ENCODE measurements at places on chromosomes 1 and 21.

DNA sequence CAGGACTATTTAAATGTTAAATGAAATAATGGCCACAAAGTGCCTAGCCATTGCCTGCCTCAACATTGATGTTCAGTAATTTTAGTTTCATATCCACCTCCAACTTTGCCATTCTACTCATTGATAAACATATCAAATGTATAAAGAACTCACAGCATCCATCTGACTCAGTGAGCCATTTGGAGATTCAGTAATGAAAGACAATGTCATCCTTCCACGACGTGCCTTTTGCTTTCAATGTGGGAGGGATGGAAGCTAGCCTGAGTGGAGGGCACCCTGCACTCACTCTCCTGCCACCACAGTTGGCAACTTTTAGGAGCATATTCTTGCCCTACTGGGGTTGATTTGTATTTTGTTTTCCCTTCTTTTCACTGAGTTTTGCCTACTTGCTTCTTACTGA lies 151.5 kb downstream of the GLUL start:
- no peak for DNase-seq

DNA sequence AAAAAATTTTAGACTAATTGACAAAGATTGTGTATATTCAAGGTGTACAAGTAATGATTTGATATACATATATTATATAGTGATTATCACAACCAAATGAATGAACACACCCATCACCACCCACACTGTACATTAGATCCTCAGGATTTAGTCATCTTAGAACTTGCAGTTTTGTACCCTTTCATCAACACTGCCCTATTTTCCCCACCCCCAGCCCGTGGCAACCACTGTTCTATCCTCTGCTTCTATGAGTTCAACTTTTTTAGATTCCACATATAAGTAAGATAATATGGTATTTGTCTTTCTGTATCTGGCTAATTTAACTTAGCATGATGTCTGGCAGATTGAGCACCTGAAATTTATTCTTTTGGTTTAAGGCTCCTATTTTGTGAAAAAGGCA lies 173.6 kb downstream of the IER5 start:
- no peak for DNase-seq

DNA sequence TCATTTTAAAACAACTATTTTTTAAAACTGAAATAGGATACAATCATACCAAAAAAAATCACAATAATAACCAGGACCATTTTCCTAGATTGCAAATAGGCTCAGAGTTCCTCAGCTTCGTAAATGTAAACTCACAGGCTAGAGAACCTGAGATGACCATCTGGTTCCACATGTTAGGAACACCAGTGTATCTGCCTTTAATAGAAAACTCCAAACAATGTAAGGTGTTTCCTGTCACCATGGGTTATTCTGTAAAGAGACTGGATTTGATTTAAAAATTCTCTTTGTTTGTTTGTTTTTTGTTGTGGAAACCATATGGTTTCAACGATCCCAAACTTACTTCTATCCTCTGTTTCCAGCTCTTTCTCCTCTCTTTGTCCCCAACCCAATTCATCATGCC lies 197.5 kb downstream of the ZZZ3 start:
- DNase-seq = no peak

DNA sequence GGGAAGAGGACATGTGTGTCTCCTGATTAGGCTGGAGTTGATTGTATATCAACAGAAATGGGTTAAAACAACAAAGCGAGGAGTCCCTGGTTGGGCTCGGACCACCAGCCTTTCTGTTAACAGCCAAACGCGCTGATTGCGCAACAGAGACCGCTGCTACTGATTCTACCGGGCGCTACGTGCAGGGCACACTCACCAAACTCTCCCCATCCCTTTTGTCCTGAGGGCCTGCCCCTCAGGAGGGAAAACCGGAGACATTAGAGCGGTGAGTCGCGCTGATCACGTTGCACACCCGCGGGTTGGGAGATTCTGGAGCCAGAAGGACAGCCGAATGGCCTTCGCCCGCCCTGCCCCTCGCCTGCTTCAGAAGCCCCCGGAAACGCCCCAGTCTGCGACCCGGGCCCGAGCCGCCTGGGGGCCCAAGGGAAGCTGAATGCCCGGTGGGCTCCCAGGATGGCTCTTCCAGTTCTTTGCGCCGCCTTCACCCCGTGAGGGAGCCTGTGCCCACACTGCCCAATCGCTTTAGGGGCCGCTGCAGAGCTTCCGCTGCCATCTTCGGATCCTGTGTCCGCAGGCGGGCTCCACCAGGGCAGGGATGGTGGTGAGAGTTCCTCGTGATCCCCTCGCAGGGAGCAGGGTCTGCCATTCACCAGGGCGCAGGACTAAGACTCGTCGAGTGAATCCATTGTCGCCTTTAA lies 165.4 kb upstream of the NBPF11 start:
- DNase-seq = no peak

- DNase-seq = no peak
Measured at GRCh38 chr1:229452956-229453801, 19.3 kb upstream of the ACTA1 start.

- DNase-seq = no peak
Measured at GRCh38 chr21:45303751-45304475, 16.2 kb upstream of the POFUT2 start.

DNA sequence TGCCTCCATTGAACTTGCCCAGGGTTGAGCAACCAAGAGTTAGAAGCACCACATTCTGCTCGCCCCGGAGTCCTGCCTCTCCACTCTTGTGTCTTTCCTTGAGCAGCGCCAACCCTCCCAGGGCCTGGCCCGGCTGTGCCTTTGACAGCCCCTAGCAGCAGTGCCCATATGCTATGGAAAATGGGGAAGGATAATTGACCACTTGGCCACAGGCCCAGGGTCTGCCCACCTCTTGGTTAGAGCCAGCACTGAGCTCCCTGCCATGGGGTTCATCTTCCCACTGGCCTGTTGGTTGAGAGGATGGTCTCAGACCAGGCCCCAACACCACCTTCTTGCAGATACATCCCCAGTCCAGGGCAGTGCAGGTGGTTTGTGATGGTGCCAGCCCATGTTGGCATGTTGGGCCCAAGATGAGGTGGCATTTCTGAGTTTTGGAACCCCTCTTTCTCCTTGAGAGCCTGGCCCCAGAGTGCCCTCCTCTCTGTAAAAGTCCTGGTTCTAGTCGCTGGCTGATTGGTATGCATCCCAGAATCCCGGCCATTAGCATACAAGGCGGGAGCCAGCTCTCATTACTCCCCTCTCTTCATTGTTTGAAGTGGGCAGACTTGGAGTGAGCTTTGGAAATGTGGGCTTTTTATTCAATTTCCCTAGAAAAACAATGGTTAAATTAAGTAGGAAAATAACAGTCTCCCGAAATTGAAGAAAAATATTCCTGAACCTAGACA lies 7.6 kb downstream of the ARHGEF10L start:
- DNase-seq = peak; percentile 49

- DNase-seq = no peak
Measured at GRCh38 chr1:30140566-30140965, 582.8 kb downstream of the MATN1 start.

DNA sequence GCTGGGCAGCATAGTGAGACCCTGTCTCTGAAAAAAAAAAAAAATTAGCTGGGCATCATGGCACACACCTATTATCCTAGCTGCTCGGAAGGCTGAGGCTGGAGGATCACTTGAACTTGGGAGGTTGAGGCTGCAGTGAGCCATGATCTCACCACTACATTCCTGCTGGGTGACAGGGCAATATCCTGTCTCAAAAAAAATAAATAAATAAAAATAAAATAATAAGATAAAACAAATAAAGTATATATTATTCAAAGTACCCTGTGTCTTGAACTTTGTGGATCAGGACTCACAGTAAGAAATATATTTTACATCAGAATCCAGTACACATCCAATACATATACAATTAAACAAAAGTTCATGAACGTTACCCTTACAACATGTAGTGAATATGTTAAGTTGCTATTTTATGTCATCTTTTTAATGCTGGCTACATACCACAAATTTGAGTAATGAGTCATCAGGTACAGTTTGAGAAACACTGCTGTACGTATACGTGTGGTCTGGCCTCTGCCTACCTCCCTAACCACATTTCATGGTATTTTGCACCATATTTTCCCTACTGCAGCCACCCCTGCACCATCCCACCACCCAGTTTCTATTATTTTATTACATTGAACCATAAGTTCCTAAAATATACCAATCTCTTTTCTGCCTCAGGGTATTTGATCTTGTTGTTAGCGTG lies 4.4 kb downstream of the NME7 start:
- DNase-seq = no peak

DNA sequence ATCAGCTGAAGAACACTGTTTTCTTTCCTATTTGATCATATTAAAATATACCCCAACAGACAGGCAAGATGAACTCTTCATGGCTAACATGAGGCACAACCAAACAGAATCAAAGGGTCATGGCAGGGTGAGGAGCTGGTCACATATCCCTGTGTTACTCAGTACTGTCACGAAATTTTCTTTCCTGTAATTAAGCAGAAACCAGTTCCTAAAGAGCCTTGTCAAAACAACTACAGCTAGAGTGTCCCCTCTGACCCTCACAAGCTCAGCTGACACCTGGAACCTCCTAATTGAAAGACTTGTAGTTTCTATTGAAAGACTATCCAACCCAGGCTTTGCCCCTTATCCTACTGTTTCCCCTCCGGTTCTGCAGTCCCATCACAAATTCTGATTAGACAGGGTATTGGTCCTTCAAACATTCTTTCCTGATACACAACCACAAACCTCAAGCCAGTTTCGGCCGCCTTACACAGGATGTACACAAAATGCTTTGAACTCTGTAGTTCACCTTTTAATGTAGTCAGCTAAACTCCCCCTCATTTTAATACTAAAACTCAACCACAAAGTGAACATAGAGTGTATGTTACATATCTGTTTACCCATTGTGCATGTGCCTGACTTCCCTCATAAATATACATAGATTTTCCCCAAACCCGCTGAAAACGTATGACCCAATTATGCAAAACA lies 651.9 kb downstream of the MRPL39 start:
- no peak for DNase-seq

DNA sequence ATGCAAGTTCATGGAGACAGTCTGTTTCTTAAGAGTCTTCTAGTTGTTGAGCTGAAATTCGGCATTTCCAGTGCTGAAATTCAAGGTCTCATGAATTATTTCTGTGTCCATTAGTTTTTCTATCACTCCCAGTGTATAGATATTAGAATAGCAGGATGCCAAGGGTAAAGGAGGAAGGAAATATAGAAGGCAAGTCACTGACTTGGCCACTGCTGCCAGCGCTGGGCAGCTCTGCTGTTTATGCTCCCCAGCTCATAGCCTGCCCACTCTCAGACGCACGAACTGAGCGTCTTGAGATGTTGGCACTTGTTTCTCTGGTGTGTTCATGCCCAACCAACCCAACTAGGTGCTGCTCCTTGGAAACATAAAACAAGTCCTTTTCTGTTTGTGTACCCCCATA lies 110.1 kb downstream of the SLC45A1 start:
- no peak for DNase-seq

GRCh38 chr1:11730429-11730891 lies 5.5 kb upstream of the AGTRAP start:
- peak; percentile 34 for DNase-seq

- no peak for DNase-seq
Measured at GRCh38 chr1:13759072-13759471, 59.1 kb downstream of the PRDM2 start.

- no peak for DNase-seq
Measured at GRCh38 chr1:19179597-19180264, 30.3 kb downstream of the UBR4 start.

GRCh38 chr1:69743146-69743545 lies 175.4 kb downstream of the LRRC7 start:
- no peak for DNase-seq

DNA sequence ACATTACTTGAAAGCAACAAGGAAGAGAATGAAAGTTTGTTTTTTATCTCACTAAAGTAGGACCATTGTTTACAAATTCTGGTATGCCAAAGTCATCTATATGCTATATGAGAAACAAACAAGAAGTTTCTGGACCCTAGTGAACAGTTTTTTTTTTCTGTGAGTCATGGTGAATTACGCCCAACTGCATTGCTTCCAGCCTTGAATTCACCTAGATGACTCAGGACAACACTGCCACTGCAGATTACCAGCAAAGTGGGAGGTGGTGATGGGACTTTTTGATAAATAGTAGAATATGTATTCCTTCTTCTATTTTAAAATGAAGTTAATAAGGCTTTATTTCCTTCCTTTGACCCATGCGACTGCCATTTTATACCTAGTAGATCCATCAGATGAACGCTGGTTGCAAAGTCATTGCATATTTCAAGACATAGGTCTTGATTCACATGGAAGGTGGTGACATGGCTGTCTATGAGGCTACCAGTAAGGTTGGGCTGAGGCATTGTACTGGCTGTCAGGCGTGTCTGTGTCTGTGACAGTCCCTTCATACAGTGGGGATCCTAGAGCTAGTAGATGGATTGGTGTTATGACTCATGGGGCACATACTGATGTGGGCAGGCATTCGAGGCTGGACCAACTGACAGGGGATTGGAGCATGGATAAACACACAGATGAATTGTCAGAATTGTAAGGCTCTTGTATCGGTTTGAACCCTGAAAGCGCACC lies 49.1 kb upstream of the APOBEC4 start:
- DNase-seq = no peak

GRCh38 chr1:87583459-87583858 lies 254.8 kb downstream of the LMO4 start:
- no peak for DNase-seq

- DNase-seq = no peak
Measured at GRCh38 chr1:35544976-35545375, 12.2 kb downstream of the KIAA0319L start.

- DNase-seq = no peak
Measured at GRCh38 chr1:199585392-199585791, 442.1 kb upstream of the NR5A2 start.

- DNase-seq = no peak
Measured at GRCh38 chr1:153397051-153397923, 6.4 kb upstream of the S100A8 start.

- DNase-seq = no peak
Measured at GRCh38 chr1:56780128-56780750, 39.0 kb downstream of the FYB2 start.

All from putamen (tissue), 1 donor.